ENCODE measurements at places on chromosomes 1 and 21. TPM values are rescaled to one million over a fixed set of nuclear protein-coding genes. Genes with fewer than 3 reads are reported as not detected.

DNA sequence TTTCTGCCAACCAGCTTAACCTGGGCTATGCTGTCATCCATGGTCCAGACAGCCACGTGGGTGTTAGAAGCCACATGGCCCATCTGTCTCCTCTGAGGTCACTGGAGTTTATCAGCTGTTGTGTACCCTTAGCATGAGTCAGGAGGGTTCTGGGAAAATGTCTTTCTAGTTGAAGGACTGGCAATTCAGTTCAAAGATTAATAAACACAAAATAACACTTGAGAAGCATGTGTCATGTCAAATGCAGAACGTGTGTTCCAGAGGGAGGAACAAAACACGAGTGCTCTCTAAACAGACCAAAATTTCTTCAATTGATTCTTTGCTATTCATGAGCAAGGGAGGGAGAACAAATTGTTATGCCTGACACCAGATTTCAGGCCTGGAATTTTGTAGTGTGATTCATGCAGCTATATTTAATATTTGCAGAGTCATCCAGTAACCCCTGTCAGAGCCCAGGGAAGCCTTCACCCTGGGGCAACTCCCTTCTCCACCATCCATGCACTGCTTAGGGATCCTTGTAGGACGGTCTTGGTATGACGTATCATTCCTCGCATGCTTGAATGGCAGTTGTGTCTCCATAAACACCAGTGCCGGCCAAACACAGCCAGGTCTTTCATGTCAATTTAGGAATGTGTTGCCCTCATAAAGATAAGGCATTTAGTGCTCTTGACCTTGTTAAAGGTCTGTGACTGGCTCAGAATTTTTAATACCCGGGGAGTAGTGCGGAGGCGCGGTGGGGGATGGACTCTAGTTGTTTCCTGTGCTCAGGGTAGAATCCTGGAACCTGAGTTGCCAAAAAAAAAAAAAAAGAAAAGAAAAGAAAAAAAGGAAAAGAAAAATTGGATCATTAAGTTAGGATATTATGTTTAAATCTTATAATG is 27.7 kb upstream of the DYRK1A start:
- DNase-seq, result no peak

DNA sequence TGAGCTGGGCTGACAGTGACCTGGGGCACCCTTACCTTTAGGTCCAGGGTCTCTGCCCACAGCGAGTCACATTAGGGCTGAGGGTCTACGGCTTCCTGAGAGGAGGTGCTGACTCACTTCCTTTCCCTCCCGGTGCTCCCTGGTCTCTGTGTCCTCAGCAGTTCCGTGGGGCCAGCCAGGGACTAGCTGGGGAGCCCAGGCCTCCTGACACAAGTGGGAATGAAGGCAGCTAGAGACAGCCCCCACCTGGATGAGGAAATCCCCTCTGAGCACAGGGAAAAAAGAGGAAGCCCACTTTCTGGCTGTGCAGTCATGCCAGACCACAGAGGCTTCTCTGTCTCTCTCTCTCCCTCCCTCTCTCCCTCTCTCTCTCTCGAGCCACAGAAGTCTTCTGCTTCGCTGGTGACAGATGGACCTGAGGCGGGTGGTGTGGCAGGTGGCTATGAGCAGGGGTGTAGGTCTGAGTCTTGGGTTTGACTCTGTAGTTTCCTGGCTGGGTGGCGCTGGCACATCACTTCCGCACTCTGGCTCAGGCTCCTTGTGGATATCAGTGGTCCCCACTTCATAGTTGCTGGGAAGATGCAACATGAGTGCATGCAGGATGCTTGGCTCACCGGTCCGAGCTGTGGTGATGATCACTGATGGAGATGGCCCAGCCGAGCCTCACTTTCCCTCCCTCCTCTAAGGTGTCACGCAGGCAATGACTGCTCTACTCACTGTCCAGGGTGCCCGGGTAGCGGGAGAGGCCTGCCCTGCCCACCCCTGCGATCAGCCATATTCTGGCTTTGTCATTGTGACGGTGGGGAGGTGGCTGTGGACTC is 3.5 kb downstream of the SLC66A1 start:
- DNase-seq, result no peak

DNA sequence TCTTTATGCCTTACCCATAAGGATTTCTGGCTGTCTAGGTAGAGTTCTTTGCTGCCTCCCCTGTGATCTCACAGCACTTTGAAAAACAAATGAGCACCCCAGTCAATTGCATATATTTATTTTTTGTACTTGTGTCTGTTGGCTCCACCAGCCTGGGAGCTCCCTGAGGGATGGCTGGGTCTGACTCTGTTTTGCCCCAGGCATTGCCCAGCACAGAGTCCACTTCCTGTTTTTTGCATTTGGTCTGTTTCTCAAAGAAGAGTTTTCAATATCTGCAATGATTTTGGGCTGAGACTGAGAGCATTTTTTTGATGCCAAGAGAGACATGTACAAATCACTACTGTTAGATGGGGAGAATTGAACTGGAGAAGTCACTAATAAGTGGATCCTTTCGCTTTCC is 125.0 kb downstream of the FOXD2 start:
- DNase-seq, result no peak

- DNase-seq, result no peak
Observed at GRCh38 chr1:63739452-63739851, 34.4 kb upstream of the ROR1 start.

Gene MYBPH
- not detected for total RNA-seq

Gene TP73
- total RNA-seq, result 0.41 TPM

Gene HSD17B7
- 24.5 TPM for total RNA-seq

Measured in frontal cortex (tissue), 4 donors.